NCI-H446 treated with DMSO at 0.1 percent for 48 hours (cell line): ENCODE measurements at places on chromosomes 7 and 10.

GRCh38 chr7:41163991-41164390 lies 538.9 kb downstream of the INHBA start:
- no peak for DNase-seq

- no peak for DNase-seq
These were observed 96.7 kb upstream of the PIK3CG start for GRCh38 chr7:106768324-106768751.

- DNase-seq, result no peak
These were observed at the start of gene ZNF853 for GRCh38 chr7:6614953-6615722. Gene ZNF853 (plus strand): TSS chr7:6615610. CDS start chr7:6616175, 565 bp downstream.

DNA sequence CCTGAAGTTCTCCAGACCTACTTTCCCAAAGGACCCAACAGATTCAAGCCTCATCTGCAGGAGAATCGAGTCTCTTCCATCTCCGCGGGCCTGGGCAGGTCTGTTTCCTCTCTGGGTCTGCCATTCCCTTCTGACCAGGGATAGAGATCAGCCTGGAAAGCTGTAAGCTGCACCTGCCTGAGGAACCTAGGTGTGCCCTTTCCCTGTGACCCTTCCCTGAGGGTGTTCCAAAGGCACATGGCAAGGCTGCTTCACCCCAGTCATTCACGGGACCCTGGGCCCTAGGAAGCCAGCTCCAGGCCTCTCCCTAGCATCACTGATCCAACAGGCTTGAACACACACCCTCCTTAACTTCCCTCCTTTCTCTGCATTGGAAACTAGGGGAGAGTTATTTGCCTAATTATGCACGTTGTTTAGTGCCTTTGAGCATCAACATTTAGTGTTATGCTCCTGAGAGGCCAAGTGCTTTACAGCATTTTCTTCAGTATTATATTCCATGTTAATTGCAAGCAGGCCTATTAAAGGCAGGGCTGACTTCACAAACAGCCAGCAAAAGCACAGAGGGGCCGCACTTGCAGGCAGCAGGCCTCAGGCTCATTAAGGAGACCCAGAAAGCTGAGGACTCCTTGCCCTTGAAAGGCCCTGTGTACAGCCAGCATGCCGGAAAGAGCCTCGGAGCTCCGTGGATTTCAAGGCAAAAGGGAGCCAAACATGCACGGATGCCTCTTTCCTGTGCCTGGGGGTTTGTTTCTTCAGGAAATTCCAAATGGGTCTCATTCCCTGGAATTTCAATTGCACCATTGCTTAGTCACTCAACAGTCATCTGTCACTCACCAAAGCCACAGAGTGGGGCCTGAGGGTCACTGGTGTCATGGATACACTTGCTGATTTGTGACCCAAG lies 91.0 kb upstream of the FAM20C start:
- no peak for DNase-seq

DNA sequence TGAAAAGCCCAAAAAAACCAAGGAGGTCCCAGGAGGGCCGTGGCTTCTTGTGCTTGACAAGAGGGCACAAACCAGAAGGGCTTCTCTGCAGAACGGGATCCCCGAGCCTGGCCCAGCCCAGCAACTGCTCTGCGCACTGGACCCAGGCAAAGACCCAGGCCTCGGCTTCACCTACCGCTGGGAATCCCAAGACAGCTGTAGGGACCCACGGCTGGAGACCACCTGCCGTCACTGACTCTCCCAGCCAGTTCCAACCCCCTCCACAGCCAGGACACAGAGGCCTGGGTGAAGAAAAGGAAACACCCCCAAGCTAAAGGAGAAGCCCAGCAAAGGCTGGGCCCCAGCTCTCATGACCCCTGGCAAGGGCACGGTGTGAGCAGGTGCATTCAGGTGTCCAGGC lies 24.3 kb downstream of the PDGFA start:
- DNase-seq, result no peak

GRCh38 chr7:152528612-152529011 lies 92.8 kb upstream of the KMT2C start:
- no peak for DNase-seq

- DNase-seq, result no peak
These were observed 25.0 kb upstream of the C1GALT1 start for GRCh38 chr7:7157177-7157886.

DNA sequence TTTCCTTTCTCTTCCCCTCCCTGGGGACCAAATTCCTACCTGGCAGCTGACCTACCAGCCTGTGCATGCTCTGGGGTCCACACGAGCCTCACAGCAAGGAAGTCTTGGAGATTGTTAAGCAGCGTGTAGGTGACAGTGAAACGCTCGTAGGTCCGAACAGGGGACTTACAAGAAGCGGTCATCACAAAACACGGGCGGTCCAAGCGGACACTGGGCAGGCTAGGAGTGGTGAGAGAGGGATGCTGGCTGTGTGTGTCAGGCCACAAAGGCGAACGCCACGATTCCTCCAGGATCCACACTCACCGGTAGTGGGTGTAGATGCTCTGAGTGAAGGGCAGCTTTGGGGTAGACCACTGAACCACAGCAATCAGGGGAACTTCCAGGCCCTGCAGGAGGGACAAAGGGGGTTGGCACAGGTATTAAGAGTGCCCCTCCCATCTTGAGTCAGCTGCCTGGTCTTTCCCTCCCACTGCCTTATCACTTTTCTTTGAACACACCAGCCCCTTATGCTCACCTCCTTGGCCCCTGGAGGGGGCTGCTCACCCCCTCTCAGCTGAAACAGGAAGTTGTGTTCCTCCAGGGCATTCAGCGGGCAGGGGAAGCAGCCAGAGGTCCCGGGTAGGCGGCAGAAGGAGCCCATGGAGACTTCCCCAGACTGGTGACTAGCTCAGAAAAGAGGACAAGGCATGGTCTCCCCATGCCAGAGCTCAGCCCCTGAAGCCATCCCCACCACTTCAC lies 2.0 kb downstream of the TRAPPC14 start:
- no peak for DNase-seq

GRCh38 chr7:142809671-142810070 lies 38.9 kb downstream of the PRSS2 start:
- no peak for DNase-seq

DNA sequence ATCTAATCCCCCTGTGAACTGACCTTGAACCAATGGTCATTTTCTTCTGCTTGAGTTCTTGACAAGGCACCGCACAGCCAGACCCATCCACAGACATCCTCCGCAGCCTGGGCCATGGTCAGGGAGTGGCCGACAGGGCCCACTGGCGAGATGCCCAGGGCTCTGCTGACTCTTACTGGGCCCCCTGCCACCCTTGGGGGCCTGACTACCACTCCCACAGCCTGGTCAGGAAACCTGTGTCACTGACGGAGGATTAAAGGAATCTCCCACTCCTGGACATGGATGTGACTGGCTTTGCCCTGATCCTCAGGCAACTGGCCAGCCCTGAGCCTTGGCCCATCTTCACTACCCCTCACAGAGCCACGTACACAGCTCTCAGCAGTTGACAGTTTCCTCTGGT lies 50.4 kb upstream of the ENO4 start:
- DNase-seq, result no peak

GRCh38 chr7:42214060-42214679 lies 22.8 kb downstream of the GLI3 start:
- DNase-seq, result no peak

DNA sequence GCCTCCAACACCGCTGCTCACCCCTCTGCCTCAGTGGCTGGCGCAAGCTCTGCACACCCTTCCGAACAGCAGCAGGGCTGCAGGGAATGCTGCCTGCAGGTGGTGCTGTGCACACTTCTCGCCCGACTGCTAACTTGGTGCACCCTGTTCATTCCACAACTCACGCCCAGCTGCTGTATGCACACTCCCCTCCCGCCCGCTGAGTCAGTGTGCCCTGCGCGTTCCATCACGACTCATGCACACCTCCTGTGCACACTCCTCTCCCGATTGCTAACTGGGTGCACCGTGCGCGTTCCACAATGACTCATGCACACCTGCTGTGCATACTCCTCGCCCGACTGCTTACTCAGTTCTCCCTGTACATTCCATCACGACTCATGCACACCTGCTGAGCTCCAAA lies 21.5 kb downstream of the ADARB2 start:
- no peak for DNase-seq

GRCh38 chr10:132001238-132001972 lies 19.7 kb upstream of the BNIP3 start:
- DNase-seq, result peak; percentile 1

- DNase-seq, result peak; percentile 62
These were observed at the start of gene UBE2D4 for GRCh38 chr7:43925984-43926797. Gene UBE2D4 (plus strand): TSS chr7:43926436. CDS start chr7:43926533, 97 bp downstream.

GRCh38 chr7:66352071-66352470 lies 146.9 kb downstream of the TPST1 start:
- DNase-seq, result no peak

DNA sequence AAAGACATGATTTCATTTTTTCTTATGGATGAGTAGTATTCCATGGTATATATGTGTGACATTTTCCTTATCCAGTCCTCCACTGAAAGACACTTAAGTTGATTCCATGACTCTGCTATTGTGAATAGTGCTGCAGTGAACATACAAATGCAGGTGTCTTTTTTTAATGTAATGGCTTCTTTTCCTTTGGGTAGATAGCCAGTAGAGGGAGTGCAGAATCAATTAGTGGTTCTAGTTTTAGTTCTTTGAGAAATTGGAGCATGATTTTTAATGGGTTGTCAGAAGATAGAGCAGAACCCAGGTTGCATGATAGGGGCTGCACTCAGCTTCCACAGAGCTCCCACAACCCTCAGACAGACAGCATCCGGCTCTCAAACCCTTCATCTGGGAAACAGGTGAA lies 152.9 kb upstream of the PLXDC2 start:
- no peak for DNase-seq

DNA sequence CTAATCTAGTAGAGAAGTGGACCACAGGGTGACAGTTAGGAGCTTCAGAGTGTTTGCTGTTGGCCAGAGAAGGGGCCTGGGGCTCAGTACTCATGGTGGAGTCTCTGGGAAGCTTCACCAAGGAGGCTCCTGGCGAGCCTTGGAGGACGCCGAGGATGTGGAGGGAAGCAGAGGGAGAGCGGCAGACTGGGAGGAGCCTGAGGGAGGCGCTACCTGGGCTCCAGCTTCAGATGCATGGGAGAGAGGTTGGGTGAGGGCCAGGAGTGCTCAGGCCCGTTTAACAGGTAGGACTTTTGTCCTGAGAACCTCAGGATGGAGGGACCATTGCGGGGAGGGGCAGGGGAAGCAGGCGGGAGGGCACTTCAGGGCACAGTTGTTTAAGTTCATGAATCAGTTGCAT lies 24.2 kb downstream of the DOCK1 start:
- DNase-seq, result no peak

- DNase-seq, result no peak
These were observed 958.6 kb downstream of the NXPH1 start for GRCh38 chr7:9391984-9392383.

GRCh38 chr10:35460852-35461460 lies 124.6 kb downstream of the CCNY start:
- DNase-seq, result no peak

DNA sequence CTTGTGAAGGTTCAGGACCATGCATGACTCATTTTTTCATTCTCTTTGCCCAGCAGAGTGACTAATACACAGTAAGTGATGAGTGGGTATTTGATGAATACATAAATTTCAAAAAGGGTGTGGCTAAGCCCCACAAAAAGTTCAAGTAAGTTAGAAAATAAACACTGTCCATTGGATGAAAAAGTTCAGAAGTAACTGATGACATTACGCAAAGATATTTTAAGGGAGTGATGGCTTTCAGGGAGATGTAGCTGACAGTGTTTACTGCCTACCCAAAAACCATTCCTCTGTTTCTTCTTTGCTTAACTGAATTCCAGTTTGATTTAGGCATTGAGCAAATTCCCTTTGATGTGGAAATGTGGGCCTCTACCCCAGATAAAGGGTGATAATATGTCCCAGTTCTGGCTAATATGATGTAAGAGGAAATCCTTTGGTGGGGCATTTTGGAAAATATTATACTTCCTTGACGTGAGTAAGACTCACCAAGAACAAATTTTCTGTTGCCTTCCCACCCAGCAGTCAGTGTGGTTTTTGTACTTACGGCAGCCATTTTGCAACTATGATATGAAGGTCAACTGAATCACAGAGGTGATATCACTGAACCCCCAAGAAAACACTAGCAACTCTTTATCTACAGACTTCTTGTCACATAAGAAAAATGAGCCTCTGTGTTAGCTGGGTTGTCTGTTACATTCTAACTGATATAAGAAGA lies 29.0 kb upstream of the EBLN1 start:
- DNase-seq, result no peak

GRCh38 chr7:145263886-145264285 lies 428.0 kb upstream of the TPK1 start:
- DNase-seq, result no peak

DNA sequence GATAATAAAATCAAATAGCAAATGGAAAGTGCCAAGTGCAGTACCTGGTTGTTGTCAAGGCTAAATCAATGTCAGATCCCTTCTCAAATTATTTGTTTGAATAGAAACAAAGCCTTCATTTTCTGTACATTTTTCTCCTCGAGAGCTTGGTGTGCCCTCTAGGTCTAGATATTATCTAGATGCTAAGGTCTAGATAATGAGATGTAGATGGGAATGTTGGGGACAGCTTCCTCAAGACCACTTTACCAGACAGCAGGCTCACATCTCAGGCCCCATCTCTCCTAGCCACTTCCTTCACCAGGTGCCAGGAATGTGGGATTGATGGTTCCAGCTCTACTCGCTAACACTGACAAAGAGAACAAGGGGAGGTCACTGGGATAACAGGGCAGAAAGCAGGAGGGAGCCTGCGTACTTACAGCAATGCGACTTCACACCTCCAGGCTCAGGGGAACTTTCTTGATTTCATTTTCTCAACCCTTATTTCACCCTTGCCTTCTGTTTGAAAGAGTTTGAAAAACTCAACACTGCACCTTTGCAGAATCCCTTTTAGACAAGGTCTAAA lies 451.4 kb upstream of the VSTM2A start:
- DNase-seq, result no peak
